ENCODE measurements at places on chromosomes 3 and 15.

GRCh38 chr15:31340047-31340446 lies 13.4 kb downstream of the KLF13 start:
- no peak for DNase-seq

DNA sequence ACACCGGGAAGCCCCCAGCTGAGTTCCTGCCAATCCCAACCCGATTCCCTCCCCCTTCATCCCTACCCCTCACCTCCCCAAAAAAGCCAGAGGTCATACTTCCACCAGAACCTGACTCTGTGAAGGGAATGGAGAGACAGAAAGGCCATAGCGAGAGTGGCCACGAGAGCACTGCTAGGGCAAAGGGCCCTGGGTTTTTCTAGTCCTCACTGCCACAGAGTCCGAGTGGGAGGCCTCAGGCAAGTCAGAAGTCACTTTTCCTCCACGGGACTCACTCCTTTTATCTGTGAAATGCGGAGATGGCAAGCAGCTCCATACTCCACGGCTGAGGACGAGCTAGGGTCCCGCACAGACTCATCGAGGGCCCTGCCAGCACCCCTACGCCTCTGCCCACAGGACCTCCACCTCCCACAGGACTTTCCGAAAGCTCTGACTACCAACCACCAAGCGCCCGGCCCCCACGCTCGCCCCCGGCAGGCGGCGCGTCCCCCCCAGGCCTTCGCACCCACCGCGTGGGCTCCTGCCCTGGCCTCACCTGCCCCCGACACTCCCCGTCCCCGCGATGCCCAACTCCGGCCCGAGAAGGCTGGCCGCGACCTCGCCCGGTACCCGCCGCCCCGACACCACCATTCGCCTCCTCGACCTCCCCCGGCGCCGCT lies 792 bp downstream of the ATP13A3 start:
- peak; percentile 41 for DNase-seq

DNA sequence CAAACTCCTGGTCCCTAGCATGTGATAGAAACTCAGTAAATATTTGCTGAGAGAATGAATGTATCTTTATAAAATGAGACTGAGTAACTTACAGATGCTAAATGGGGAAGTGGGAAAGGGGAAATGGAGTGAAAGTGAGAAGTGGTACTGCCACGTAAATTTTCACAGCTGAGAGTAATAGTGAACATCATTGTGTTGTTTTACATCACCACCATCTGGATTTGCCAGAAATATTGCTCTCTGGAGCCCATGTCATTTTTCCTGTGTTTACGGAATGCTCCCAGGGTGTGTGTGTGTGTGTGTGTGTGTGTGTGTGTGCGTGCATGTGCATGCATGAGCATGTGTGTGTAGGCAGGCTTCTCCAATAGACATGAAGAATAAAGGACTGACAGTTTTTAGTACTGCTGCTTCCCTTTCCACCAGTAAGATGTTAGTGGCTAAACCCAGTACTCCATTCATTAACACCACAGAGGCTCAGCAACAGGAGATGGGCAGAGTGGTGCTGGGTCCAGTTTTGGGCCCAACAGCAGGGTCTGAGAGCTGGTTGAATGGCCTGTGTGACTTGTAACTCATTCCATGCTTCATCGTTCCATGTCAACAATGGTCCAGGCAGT lies 57.3 kb downstream of the DIPK2A start:
- no peak for DNase-seq

DNA sequence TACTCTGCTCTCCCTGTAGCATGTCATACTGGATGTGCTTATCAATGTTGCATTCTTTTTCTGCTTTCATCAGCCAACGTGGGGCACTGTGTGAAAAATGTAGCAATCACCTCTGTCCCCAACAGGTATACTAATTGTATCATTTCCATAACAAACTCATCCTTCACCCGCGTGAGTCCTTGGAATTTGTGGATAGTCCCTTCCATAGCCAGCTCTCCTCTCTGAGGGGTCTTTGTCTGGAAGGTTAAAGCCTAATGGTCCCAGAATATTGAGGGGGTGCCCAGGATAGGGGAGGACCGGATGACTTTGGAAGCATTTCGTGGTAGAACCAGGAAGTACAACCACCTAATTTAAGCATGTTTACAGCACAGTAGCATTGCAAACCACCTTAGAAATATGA lies 124.6 kb downstream of the FOXB1 start:
- no peak for DNase-seq

DNA sequence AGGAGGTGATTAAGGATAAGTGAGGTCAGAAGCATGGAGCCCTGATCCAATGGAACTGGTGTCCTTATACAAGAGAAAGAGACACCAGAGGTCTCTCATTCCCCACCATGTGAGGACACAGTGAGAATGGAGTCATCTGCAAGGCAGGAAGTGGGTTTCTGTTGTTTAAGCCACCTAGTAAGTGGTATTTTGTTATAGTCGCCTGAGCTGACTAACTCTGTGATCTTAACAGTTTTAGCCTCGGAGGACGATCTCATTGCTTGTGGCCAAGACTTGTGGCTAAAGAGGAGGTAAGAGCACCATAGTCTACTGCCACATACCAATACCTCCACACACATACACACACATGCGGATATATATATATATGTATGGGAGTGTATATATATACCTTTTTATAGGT lies 73.8 kb downstream of the MCTP2 start:
- no peak for DNase-seq

GRCh38 chr3:49803465-49804140 lies 542 bp downstream of the INKA1 start:
- DNase-seq: peak; percentile 48

- DNase-seq: no peak
These were observed 7.9 kb downstream of the RTF1 start for GRCh38 chr15:41424809-41425208.

- DNase-seq: no peak
These were observed 18.8 kb downstream of the ATG7 start for GRCh38 chr3:11290743-11291680.

- DNase-seq: no peak
These were observed 684.0 kb downstream of the ZBBX start for GRCh38 chr3:166696103-166696502.

- no peak for DNase-seq
These were observed 142.1 kb upstream of the LRTM1 start for GRCh38 chr3:55069950-55070349.

DNA sequence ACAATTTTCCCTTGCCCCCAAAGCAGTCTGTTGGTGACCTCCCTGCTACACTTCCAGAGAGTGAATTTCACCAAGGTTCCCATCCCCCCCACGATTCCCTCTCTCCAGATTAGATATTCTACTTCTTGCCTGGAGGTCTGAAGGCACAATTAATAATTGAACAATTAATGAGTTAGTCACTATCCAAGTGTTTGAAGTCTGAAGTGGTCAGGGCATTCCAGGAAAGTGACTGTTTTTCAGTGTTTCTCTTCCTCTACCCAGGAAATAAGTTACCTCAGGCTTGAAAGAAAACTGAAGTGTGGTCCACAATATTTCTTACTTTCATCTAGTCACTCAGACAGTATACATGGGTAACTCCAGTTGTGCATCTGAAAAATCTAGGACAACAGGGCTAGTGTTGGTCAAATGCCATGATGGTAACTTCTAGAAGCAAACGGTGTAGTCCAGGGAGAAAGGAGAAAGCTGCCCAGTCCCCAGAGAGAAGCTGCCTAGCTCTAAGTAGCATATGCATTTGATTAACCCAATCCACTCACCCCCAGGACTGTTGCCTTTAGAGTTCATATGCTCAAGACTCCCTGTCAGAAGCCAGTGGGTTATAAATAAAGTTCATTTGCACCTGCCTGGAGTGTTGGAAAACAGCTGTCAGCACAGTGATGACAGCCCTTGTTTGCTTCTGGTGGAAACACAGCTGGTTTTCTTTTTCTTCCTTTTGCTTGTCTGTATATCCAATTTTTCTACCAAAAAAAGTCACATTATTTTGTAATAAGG lies 2.3 kb upstream of the TM4SF4 start:
- no peak for DNase-seq

DNA sequence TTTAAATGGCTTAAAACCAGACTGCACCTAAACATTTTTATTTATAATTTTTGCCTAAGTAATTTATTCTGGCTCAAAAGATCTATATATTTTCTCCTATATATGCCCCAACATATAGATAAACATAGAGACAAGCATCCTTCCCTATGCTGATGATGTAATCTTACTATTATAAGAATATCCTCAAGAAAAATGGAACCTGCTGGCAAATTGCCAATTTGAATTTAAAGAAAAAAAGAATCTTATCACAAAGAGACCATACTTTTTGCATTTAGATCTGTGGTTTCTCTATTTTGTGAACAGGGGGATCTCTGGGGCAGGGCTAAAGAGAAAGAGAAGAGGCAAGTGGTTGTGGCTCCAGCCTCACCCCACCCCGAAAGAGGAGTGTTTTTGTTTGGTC lies 107.2 kb upstream of the CMC1 start:
- DNase-seq: no peak

- no peak for DNase-seq
These were observed 31.8 kb downstream of the LPP start for GRCh38 chr3:188185717-188186251.

GRCh38 chr3:98532275-98532637 lies 478 bp downstream of the GPR15 start:
- no peak for DNase-seq

GRCh38 chr15:33735637-33736247 lies 232.6 kb upstream of the CHRM5 start:
- DNase-seq: no peak

GRCh38 chr3:140568842-140569520 lies 108.9 kb upstream of the TRIM42 start:
- no peak for DNase-seq

- no peak for DNase-seq
These were observed 113.8 kb upstream of the STRIT1 start for GRCh38 chr3:155407331-155407730.

DNA sequence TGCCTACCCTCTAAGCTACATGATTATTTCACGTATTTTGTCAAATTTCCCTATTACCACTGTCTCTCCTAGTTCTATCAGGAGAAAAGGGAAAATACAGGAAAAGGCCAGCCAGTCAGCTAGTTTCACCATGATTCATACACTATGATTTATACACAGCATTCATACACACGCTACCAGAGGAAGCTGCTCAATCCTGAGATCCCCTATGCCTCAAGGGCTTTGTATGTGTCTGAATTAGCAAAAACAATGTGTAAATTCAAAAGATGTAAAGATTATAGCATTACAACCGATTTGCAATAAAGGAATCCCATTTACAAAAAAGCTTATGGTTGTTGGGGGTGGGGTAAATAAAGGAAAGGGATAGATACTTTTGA lies 3.1 kb upstream of the ACKR4 start:
- DNase-seq: no peak

DNA sequence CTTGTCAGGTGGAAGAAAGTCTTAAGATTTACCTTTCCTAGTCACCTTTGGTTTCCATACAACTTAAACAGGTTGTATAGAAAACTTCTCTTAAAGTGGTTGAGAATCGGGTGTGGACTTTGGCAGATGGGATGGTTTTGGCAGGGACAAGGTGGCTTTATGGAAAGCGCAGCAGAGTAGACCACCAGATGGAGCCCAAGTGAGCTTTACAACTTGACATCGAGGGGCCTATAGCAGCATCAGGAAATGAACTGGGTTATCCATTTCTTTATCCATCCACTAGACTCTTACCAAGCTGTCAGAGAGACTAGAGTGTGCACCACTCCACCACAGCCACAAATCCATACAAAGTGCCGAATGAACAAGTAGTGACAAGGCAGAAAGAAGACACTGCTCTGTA lies 85.3 kb upstream of the MBNL1 start:
- DNase-seq: no peak

DNA sequence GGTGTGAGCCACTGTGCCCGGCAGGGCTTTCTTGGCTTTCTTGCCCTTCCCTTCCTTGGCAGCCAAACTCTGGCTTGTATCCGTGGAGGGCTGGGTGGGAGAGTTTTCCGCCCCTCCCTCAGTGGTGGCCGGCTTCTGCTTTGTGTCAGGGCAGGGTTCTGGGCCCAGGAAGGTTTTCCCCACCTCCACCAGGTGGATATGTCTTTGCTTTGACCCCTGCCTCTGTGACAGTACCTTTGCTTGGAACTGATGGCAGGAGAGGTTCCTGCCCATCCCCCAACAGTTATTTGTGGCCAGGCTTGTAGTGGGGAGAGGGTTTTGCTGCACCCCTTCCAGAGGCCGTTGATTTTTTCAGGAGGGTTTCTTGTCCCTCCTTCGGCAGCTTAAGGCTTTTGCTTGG lies 24.3 kb downstream of the CSPG5 start:
- DNase-seq: no peak

DNA sequence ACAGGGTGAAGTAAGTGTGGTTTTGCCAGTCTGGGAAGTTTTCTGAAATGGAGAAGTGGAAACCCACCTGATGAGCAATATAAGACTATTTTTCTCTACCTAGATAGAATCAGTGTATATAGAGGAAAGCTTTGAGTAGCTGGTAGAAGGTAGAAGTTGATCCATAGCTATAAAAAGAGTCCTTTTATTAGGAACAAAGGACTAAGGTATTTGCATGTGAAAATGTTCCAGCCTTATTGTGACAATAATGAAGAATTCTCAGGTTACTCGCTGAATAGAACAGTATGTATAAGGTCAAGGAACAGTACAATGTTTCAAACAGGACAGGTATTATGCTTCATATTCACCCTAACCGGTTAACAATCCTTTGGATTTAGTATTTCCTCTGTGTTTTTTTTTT lies 972.2 kb downstream of the OTOL1 start:
- DNase-seq: no peak

DNA sequence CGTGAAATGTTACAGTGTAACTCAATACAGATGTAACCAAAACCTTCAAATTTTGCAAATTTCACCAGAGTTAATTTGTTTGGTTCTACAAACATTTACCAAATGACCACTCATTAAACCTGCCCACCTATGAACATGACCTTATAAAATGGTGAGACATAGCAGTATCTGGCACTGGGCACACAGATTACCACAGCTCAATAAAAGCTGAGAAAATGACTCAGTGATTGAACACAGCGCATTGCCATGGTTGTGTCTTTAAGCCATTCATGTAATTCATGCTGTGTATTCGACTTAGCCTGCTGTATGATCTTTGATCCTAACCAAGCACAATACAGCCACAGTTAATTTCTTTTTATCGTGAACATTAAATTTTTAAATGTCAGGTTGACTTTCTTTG lies 11.3 kb downstream of the PPARG start:
- no peak for DNase-seq

GRCh38 chr15:98927022-98927421 lies 80.6 kb downstream of the PGPEP1L start:
- DNase-seq: no peak

- DNase-seq: no peak
These were observed 74.2 kb downstream of the NMD3 start for GRCh38 chr3:161295325-161295724.

- no peak for DNase-seq
These were observed 12.8 kb upstream of the RFT1 start for GRCh38 chr3:53142986-53143385.

DNA sequence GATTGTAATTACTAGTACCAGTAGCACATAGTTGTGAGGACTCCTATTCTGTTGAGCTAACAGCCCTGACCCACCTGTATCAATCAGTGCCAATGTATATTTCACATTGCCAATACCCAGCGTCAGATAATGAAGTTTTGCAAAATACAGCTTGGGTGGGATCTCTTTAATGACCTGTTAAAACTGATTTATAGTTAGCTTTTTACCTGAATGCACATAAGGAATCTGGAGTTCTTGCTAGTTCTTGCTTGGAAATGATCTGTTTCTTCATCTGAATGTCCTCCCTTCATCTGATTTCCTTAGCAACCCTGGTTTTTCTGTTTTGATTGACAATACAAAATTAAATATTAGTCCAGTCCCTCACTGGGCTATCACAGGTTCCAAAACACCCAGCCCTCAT lies 62.8 kb downstream of the LIPC start:
- no peak for DNase-seq

Data from T-helper 1 cell (primary cell).